T-helper 9 cell (primary cell): ENCODE measurements at places on chromosomes 5 and 9.

DNA sequence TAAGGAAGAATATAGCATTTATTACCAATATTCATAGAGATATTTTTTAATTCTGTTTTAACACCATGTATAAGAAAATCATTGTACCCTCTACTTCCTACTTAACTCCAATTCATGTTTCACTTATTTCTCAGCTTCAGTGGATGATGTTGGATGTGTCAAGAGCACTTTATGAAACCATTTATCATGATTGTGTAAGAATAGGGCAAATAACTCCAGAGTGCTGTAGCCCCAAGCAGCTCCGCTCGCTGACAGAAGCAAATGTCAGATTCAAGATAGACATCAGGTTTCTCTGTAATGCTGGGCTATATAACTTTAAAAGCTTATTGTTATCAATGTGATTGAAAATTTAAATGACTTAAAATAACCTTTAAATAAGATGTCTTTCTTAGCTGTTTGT lies 50.4 kb downstream of the MAST4 start:
- DNase-seq, result no peak

DNA sequence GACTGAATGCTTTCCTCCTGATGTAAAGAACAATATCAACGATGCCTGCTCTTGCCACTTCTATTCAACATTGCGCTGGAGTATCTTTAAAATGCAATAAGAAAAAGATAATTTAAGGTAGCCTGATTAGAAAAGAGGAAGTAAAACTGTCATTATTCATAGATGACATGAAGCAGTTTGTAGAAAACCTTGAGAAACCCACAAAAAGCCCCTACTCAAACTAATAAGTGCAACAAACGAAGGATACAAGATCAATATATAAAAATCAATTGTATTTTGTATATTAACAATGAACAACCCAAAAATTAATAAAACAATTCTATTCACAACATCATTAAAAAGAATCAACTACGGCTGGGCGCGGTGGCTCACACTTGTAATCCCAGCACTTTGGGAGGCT lies 76.4 kb upstream of the CKMT2 start:
- no peak for DNase-seq

DNA sequence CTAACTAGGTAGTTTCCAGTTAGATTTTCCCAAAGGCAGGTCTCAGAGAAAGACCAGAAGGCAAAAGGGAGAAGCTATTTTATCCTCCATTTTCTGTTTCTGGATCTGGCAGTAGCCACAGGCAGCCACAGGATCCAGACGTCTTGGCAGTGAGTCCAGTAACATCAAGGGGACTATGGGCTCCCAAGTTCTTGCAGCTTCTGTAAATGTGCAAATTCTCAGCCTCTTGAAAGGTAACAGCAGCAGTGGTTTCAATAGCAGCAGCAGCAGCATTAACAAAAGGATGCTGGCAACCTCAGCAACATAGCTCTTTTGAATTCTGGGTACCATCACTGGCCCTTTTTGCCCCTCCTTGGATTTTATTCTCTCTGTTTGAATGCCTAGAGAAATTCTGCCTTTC lies 27.1 kb upstream of the IL33 start:
- no peak for DNase-seq

- no peak for DNase-seq
These were observed 20.3 kb downstream of the NCS1 start for GRCh38 chr9:130192382-130192999.

DNA sequence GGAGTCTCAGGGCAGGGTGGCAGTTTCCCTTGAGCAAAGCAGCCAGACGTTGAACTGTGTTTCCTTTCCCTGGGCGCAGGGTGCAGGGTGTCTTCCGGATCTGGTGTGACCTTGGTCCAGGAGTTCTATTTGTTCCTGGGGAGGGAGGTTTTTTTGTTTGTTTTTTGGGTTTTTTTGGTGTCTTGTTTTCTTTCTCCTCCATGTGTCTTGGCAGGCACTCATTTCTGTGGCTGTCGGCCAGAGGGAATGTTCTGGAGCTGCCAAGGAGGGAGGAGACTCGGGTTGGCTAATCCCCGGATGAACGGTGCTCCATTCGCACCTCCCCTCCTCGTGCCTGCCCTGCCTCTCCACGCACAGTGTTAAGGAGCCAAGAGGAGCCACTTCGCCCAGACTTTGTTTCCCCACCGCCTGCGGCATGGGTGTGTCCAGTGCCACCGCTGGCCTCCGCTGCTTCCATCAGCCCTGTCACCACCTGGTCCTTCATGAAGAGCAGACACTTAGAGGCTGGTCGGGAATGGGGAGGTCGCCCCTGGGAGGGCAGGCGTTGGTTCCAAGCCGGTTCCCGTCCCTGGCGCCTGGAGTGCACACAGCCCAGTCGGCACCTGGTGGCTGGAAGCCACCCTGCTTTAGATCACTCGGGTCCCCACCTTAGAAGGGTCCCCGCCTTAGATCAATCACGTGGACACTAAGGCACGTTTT lies 3.5 kb upstream of the PHYHD1 start:
- DNase-seq, result no peak

- no peak for DNase-seq
These were observed 30.5 kb downstream of the ZNF366 start for GRCh38 chr5:72476721-72477120.

GRCh38 chr5:107670087-107670931 lies 428 bp downstream of the EFNA5 start:
- no peak for DNase-seq

DNA sequence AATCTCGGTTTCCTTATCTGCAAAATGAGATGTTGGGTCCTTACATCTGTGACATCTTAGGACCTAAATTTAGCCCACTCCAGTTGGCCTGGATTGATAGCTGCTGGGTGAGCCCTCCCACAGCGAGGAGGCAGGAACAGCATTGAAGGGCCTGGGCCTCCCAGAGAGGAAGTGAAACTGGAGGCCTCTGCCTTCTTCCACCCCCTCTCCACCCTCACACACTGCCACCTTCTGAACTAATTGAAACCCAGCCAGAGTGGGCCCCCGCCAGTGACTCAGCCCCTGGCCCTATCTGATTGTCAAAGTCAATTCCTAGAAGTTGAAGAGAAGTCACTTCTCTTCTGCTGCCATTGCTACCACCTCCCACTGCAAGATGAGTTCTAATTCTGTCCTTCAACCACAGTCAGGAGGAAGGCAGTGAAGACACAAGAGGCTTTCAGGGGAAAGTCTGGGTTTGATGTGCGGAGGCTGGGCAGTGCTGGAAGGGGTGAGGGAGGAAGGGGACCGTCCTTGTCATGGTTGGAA lies 55.2 kb upstream of the NEK6 start:
- peak; percentile 8 for DNase-seq

DNA sequence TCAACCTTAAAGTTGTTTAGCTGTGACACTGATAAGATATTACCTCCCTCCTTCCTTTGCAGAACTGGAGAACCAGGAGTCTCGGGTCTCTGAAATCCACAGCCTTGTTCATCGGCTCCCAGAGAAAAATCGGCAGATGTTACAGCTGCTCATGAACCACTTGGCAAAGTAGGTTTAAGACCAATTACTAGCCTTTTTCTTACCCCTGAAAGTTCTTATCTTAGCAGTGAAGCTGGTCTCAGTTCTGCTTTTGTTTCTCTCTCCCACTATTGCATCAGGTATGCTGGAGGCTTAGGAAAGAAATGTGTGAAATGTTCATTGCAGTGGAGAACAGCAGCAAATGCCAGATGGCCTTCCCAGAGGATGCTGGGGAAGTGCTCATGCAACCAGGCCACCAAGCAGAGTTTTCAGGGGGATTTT lies 287.4 kb downstream of the ARHGAP26 start:
- DNase-seq, result no peak

DNA sequence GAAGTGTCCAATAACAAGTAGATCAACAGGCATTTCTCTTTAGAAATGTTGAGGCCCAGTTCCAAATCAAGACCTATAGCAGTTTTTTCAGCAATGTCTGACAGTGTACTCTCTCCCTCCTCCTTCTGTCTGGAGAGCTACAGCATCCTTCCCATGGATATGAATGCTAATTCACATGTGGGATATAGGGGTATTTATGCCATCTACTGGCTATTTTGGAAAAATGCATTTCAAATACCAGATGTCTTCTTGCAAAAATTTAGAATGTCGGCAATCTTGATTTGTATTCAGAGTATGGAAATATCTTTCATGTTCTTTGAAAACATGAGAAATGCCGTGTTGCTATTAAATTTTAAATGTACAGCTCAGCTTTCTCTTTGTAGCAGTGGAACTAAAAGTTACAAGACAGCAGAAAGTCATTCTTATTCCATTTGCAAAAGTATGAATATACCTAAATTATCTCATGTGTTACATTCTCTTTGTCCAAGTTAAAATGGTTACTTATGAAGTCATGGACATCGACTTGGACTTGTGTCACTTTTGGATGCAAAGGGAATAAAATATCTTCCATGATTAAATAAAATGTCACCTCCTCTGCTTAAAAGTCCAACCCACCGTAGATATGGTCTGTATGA lies 647.8 kb downstream of the TAF11L14 start:
- DNase-seq, result no peak
